ENCODE measurements at places on chromosomes 7 and 10.

DNA sequence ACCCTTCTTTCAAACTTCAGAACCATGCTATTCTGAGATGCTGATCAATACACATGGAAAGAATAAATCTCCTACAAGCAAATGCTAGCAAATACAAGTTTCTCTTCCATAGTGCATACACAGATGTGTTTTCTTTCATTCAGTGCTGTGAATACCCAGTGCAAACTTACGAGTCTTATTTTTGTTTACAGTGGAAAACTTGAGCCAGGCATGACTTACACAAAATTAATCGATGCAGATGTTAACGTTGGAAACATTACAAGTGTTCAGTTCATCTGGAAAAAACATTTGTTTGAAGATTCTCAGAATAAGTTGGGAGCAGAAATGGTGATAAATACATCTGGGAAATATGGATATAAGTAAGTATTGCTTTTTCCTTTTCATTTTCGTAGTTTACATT is 48.8 kb downstream of the PNLIPRP3 start:
- no peak for DNase-seq

DNA sequence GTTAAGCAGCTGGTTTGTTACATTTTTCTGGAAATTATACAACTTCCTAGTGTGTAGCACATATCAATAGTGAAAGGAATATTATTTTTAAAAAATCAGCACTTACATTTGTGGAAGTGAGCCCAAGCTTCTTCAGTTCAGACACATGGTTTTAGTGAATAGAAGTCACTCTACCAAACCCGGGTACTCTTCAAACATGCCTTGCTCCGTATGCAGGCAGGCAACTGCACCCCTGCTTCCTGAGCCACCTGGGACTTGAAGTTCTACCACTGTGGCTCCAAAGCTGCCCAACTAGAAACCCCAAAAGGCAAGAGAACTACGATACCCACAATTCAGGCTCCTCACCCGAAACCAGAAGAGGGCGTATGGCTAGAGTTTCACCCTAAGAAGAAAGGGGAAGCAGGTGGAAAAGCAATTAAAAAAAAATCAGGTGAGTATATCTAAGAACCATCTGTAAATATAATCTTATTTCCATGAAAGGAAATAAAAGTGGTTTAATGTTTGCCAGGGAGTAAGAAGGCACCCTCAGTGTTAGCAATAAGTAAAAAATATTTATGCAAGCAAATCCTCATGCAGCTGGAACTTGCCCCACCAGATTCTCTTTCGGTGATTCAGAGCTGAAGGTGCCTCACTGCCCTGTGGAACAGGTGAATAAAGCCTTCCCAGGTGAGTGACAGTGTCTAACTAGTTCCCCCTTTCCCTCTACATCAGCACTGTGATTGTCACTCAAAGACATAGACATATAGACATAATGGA is at the start of gene MACC1:
Gene MACC1 (minus strand): TSS at position 192 of the 756 bp plus-strand sequence. CDS start 55,522 bp downstream, outside the sequence.
- no peak for DNase-seq

- DNase-seq, result peak; percentile 65
Measured at GRCh38 chr7:105808703-105809590, 67.5 kb downstream of the ATXN7L1 start.

GRCh38 chr10:96632974-96633710 is 46.3 kb upstream of the TM9SF3 start:
- DNase-seq, result no peak

DNA sequence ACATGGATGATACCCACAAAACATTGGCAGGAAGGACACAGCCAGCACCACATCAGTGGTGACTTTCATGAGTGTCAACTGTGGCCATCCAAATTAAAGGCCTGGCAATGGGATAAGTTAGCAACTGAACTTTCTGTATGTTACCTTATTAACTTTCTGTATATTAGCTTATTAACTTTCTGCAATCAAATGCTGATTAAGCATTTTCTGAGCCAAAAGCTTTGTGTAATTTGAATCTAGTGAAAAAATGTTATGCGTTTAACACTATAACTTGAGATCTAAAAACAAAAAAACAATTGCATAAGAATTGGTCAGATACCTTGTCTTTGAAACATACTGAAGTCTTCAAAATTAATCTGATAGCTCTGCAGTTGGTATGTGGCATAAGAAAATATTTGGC is 159.3 kb downstream of the ZNF33B start:
- no peak for DNase-seq

- DNase-seq, result no peak
Measured at GRCh38 chr10:131858583-131859340, 42.0 kb upstream of the PPP2R2D start.

DNA sequence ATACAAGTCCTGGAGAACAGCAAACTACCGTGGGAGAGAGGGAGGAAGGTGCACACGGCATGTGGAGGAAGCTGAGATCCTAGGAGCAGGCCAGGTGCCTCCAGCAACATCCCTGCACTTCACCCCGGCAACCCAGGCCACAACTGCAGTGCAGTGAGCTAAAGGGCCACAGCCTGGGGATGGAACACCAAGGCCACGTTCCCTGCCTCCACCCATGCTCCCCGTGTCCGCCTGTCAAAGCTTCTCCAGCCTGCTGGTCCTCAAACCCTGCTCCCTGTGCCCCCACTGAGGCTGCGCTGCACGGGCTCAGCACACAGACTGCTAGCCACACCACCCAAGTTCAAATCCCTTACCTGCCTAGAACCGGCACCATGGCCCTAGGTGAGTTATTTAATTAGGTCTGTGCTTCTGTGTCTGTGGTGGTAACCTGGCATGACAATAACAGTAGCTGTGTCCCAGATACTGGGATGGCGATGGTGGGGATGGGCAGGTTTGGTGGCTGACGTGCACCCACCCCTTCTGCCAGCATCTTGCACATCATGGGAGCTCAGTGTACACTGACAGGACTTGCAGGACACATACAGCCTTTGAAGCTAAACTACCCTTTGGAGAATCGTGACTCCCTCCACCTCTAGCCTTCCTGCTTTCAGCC is 85.5 kb downstream of the FAM53B start:
- no peak for DNase-seq

- no peak for DNase-seq
Measured at GRCh38 chr10:127013691-127014473, 108.7 kb downstream of the DOCK1 start.

- DNase-seq, result no peak
Measured at GRCh38 chr10:43055991-43056567, 20.8 kb upstream of the RET start.

DNA sequence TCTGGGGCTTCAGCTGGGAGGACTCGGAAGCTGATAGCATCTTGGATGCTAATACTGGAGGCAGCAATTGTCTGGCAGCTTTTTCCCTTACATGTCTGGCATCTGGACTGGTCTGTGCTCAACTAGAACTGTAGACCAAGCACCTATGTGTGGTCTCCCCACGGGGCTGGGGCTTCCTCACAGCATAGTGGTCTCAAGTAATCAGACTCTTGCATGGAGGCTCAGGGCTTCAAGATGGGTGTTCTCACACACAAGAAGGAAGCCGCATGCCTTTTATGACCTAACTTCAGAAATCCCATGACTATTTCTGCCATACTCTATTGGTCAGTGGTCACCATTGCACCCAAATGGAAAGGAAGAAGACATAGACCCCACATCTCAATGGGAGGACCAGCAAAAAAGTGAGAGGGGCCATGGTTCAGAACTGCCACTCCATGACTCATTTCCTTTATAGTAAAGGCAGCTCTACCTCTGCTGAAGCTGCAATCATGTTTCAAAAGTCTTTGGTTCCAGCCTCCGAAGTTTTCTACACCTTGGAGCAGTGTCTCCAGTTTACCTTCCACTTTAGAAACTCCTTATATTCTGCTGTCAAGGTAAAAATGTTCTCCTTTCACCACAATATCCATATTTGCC is 14.7 kb downstream of the AOC1 start:
- no peak for DNase-seq

GRCh38 chr10:905503-905902 is 26.0 kb downstream of the LARP4B start:
- no peak for DNase-seq

Measured in stimulated activated CD4-positive, alpha-beta T cell treated with anti-CD3 and anti-CD28 coated beads, TNF-alpha, amount 100 ng/mL, for 48 hours (primary cell).